ENCODE measurements at places on chromosomes 3 and 15.

GRCh38 chr15:100558771-100559254 lies 30.1 kb upstream of the CERS3 start:
- DNase-seq = no peak

GRCh38 chr3:148866261-148866660 lies 1.2 kb downstream of the CPA3 start:
- no peak for DNase-seq

GRCh38 chr15:79314811-79315210 lies 3.9 kb downstream of the TMED3 start:
- no peak for DNase-seq

- no peak for DNase-seq
Measured at GRCh38 chr15:91553196-91553854, 300.2 kb upstream of the SLCO3A1 start.

GRCh38 chr3:57160765-57161538 lies 4.2 kb downstream of the IL17RD start:
- DNase-seq = no peak

DNA sequence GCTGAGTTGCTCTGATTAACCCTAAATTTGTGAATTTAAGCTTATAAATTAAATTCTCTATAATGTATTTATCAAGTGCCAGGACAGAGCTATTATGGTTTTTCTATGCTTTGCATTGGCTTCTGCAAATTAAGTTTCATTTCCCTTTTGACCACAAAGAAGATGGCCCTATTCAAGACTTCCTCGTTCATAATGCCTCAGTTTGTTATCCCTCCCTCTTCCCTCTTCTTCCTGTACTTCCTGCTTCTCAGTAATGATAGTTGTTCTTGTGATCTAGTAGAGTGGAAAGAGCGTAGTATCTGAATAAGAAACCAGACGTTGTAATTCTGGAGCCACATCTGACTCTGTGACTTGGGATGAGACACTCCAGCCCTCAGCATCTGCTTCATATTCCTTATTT lies 118.7 kb downstream of the CACNA1D start:
- no peak for DNase-seq

GRCh38 chr3:176967522-176967921 lies 229.8 kb downstream of the TBL1XR1 start:
- no peak for DNase-seq

- no peak for DNase-seq
Measured at GRCh38 chr3:195446359-195446758, 3.5 kb upstream of the ACAP2 start.

GRCh38 chr3:101351829-101352228 lies 31.5 kb upstream of the IMPG2 start:
- no peak for DNase-seq

DNA sequence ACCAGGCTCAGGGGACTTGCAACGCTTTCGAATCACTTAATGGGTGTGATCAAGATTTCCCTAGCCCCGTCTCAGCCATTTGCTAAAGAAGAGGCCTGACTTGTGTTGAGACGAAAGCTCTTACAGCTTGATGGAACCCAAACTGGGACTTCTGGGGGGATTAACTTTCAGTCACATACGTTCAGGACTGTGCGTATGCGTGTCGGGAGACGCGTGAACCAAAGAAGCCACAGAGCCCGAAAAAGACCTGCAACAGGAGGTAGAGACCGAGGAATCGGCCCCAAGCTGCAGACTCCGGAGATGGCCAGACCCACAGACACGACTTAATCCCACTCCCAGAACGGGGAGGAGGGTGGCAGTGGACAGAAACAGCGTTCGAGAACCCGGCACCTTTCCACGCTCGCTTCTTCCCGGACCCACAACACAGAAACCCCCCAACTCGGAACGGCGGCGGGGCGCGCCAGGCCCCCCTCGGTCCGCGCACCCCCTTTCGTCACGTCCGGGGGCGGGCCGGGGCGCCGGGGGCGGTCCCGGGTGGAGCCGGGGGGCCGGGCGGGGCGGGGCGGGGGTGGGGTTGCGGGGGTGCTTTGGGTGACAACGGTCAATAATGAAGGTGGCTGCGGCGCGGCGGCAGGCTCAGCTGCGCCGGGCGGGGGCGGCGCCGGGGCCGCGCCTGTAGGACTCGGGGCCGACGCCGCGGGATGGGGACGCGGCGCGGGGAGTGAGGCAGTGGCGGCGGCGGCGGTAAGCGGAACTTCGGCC lies at the start of gene ATP11B:
Gene ATP11B (plus strand): TSS at position 604 of the 762 bp plus-strand sequence. CDS start 256 bp downstream, outside the sequence.
- peak; percentile 75 for DNase-seq

DNA sequence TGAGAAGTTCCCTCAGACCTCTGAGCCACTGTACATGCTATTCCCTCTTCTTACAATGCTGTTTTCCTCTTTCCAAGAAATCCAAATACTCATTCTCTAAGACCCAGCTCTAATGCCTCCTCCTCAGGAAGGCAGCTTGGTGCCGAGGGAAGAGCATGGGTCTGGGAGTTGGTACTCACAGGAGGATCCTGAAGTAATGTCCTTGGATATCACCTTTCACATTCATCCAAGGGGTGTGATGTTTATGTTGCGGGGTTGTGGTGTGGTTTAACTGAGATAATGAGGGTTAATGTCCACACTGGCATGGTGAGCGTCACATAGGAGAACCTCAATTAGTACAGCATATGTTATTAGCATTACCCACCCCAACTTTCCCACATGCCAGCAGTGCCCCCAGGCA lies 31.9 kb downstream of the MYL3 start:
- DNase-seq = no peak

GRCh38 chr15:68285259-68285980 lies 7.9 kb downstream of the FEM1B start:
- DNase-seq = no peak

GRCh38 chr3:30659270-30660130 lies 53.1 kb downstream of the TGFBR2 start:
- DNase-seq = no peak

DNA sequence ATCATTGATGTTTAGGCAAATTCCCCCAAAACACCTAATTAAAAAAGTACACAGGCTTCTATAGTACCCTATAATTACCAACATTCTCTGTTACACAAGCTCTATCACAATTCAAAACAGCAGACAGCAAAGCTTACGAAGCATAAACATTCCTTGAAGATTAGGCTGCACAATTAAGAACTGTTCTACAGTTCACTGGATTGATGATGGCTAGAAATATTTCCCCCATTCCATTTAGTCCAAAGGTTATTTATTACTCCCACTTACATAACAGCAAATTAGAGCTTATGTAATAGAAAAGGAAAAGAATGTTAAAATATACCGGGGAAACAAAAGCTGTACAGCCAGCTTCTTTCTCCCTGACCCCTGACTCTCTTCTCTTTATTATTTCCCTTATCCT lies 49.3 kb downstream of the UACA start:
- no peak for DNase-seq

DNA sequence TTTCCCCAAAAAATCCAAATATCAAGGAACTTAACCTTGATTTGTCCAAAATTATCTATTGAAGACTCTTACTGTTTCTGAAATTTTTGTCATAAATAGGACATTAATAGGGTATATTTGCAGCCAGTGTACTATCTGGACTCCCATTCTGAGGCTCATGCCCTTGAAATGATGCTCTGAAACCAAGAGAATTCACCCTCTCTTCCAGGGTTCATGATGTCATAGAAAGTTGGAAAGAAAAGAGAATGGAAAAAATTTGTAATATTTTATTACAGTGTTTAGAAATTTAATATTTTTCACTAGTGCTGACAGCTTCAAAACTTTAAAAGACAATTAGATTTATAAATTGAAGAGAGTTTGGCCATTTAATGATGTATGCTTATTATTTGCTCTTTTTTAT lies 712.5 kb downstream of the MCTP2 start:
- no peak for DNase-seq

GRCh38 chr3:71478568-71478967 lies 105.0 kb downstream of the FOXP1 start:
- DNase-seq = peak; percentile 52

GRCh38 chr15:40957581-40958051 lies 4.3 kb downstream of the CHAC1 start:
- no peak for DNase-seq

- DNase-seq = no peak
Measured at GRCh38 chr3:54099381-54099780, 23.0 kb upstream of the CACNA2D3 start.

GRCh38 chr3:123620343-123620742 lies 35.5 kb upstream of the HACD2 start:
- DNase-seq = no peak

- DNase-seq = no peak
Measured at GRCh38 chr15:93307513-93307912, 218.5 kb upstream of the RGMA start.

DNA sequence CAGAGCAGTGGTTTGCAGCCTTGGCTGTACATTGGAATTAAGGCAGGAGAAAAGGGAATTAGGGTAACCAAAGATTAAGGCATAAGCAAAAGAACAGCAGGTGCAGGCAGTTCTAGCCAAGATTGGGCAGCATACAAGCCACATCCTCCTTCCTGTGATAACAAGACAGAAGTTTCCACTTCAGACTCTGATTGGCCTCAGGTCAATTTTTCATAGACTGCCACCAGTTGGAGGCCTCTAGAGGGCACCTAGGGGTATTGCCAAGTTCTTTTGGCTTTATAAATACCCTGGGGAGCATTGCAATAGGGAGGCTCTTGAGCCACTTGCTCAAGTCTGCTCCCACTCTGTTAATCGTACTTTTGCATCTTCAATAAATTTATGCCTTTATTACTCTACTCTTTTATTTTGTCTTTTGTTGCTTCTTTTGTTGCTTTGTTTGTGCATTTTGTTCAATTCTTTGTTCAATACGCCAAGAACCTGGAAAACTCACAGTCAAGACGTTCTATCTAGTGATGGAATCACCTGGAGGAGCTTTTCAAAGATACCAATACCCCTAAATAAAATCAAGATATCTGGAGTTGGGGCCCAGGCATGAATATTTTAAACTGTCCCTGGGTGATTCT lies 32.2 kb upstream of the FMN1 start:
- DNase-seq = peak; percentile 59

DNA sequence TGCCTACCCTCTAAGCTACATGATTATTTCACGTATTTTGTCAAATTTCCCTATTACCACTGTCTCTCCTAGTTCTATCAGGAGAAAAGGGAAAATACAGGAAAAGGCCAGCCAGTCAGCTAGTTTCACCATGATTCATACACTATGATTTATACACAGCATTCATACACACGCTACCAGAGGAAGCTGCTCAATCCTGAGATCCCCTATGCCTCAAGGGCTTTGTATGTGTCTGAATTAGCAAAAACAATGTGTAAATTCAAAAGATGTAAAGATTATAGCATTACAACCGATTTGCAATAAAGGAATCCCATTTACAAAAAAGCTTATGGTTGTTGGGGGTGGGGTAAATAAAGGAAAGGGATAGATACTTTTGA lies 3.1 kb upstream of the ACKR4 start:
- DNase-seq = no peak

- no peak for DNase-seq
Measured at GRCh38 chr15:40029979-40030893, 8.7 kb downstream of the SRP14 start.

- no peak for DNase-seq
Measured at GRCh38 chr3:179265875-179266274, 15.0 kb upstream of the KCNMB3 start.

- no peak for DNase-seq
Measured at GRCh38 chr3:105996781-105997180, 128.0 kb upstream of the CBLB start.

DNA sequence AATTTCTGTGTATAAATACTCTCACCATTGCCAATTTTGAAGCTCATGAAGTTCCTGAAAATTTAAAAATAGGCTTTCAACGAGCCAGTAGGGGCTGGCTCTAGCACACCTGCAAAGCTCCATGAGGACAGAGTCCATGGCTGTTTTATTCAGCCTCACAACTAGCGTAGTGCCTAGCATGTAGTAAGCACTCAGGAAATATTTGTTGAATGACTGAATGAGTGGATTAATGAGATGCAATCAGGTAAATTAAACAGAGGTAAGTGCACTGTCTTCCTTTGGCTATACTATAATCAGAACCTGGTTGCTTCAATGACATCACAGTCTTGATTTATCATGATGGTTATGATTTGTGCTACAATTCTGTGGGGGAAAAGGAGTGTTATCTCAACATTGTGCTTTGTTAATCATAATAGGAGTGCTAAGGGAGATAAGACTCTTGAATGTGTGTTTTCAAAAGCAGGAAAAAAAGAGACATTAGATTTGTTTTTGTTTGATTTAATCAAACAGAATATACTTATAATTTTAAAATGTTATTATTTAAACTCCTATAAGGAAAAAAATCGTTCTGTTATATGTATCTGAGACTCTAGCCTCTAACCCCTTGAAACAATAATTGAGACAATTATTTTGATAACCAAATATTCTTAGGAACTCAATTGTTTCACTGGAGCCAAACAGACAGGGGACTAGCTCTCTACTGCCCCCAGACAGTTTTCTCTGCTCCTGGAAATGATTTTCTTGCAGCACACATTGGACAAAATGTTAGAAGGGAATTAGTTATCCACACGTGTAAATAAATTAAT lies 171.7 kb upstream of the ATP11B start:
- DNase-seq = no peak

DNA sequence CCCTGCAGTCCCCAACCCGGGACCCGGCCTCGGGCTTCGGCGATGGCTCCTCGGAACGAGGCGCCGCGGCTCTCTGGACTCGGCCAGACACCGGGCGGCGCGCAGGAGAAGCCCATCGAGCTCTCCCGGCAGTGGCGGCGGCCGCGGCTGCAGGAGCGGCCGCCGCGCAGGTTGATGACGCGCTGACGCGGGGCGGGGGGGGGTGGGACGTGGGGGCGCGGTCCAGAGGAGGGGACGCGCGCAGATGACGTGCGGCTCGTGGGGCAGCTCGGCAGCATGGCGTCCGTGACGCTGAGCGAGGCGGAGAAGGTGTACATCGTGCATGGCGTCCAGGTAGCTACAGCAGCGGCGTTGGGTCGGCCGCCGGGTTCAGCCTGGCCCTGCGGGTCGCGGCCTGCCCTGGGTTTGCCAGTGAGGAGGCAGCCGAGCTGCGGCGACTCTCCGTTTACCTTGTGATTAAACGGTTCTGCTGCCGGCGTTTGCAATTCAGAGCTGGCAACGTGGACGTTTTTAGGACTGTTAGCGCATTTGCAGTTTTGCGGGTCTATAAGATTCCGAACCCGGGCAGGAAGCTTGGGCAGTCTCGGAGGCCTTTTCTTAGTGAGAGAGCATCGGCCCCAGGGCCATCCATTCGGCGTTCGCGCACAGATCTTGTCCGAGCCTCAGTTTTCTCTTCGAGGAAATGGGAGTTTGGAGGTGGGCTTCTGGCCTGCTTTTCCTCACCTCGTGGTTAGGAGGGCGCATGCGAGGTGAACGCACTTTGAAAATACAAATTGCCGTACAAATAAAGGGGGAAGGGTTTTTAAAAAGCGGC lies at the start of the genes EXOSC7 and ZDHHC3:
Gene EXOSC7 (plus strand): TSS at position 243 of the 814 bp plus-strand sequence. CDS start 34 bp downstream, at position 277.
Gene ZDHHC3 (minus strand): TSS at position 173 of the 814 bp plus-strand sequence. CDS start 16,738 bp downstream, outside the sequence.
- DNase-seq = peak; percentile 88

GRCh38 chr3:165753560-165753959 lies 83.7 kb downstream of the BCHE start:
- DNase-seq = no peak
